NCI-H2081 treated with DMSO at 0.1 percent for 48 hours (cell line): ENCODE measurements at places on chromosomes 4 and X.
A peak's percentile ranks its signal among the peaks of the same experiment; 100 is the strongest.

GRCh38 chrX:103710609-103711008 lies at the start of gene TMEM31:
Gene TMEM31 (plus strand): TSS chrX:103710909. CDS start chrX:103712259, 1,350 bp downstream.
- DNase-seq = no peak

DNA sequence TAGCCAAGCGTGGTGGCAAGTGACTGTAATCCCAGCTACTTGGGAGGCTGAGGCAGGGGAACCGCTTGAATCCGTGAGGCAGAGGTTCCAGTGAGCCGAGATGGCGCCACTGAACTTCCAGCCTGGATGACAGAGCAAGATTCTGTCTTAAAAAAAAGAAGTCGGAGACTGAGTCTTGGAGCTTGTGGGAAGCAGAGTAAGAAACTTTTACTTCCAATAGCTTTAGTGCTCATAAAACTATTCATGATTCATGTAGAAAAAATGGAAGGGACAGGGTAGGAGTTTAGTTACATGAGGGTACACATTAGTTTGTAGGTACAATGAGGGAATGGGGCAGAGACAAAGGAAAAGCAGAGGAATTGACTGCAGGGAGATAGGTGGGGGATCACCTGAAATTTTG lies 19.3 kb downstream of the RAP2C start:
- no peak for DNase-seq

DNA sequence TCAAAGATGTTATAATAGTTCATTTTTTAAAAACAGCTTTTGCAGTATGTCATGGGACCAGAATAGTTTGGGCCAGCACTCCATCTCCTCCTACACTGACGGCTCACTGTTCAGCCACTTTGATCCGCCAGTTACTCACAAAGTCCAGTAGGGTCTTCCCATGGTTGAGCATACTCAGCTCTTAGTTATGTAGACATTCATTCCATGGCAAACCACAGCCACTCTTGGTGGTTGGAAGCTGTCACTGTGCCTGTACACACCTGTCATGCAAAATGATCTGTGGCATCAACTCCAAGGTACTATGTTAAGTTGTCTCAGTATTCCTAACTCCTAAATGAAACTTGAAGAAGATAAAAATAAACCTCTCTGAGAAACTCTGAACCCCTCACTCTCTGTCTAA lies 127.2 kb downstream of the NR3C2 start:
- no peak for DNase-seq

DNA sequence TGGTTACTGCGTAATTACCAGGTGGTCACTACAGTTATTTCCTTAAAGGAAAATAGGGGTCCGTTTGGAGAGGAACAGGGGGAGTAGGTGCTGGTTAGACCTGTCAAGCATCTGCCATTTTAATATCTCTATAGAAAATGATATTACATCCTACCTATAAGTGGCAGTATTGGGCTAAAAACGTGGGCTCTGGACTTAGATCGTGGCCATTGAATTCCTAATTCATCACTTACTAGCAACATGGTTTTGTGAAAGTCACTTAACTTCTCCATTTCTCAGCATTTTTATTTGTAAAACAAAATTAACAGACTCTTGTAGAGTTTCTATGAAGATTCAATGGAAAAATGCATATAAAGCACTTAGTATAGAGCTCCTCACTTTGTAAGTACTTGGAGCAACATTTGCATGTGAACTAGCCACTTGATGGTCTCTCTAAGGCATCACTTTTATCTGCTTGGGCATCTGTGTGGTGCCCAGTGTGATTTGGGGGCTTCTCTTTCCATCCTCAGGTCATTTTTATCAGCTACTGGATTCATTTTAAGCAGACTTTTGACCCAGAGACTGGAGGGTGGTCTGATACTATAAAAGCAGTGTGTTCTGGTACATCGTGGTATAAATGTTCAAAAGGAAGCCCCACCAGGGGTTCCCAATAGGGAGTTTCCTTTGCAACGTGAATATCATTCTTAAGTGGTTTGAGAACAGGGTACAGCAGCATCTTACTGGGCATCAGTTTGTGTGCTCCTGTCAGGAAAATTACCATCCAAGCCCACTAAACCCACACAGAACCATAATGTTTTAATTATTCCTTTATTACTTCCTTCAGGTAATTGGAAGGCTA lies 42.7 kb upstream of the RASSF6 start:
- peak; percentile 36 for DNase-seq

GRCh38 chrX:6959006-6959405 lies 188.5 kb upstream of the STS start:
- no peak for DNase-seq

GRCh38 chr4:124055896-124056295 lies 656.6 kb downstream of the ANKRD50 start:
- no peak for DNase-seq

- DNase-seq = no peak
Observed at GRCh38 chrX:153735274-153735673, 10.6 kb downstream of the ABCD1 start.

GRCh38 chr4:924107-925096 lies 7.7 kb downstream of the GAK start:
- DNase-seq = no peak

DNA sequence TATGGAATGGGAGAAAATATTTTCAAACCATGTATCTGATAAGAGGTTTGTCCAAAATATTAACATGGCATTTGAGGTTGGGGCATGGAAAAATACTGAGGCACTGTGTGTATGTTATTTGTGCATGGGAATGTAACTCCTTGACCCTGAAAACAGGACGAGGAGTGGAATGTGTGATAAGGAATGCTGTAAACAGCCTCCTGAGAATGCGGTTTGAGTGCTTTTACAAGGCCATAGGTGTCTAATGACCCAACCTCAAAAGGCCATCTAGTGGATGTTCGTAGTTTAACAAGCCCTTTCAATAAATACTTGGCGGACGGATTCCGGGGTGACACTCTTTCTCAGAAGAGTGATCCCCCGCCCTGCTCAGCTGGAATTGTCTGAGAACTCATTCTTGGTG lies 162.9 kb upstream of the USP9X start:
- no peak for DNase-seq

- DNase-seq = no peak
Observed at GRCh38 chrX:40304115-40304514, 206.4 kb upstream of the BCOR start.

GRCh38 chrX:37350034-37350365 lies 836 bp downstream of the PRRG1 start:
- no peak for DNase-seq

GRCh38 chr4:172751550-172751949 lies 417.1 kb upstream of the GALNT7 start:
- no peak for DNase-seq

DNA sequence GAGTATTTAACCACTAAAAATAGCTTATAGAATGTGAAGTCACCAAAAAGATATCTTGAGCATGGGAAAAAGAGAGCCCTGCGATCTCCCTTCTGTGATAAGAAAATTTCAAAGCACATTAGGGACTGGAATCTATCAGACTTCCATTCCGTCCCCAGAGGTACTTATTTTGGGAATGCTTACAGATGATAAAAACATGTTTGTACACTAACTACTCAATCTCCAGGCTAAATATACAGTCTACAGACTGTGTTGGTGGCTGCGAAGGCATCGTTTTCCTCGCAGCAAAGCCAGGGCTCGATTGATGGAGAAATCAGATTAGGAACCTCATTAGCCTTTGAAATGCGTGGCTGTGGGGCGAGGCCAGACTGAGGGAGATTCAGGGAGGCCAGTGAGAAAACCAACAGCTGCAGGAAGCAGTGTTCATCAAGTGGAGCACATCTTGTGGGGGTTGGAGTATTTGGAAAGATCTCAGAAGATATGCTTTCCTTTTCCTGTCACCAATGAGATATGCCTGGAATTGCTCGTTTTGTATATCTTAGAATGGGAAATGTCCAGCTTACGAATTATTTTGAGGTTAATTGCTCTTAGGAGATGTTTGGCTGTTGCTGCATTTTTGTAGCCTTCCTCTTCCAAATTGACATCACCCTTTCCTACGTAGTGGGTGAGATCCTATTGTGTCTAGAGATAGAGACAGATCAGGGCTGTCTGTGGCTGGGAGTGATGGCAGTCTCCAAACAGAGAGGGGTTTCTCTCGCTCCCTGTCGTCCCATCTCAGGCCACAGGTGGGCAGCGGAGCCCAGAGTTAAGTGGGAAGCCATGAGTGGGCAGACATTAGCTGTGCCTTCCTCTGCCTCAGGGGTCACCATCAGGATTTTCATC lies 224.9 kb upstream of the FAT1 start:
- DNase-seq = no peak

DNA sequence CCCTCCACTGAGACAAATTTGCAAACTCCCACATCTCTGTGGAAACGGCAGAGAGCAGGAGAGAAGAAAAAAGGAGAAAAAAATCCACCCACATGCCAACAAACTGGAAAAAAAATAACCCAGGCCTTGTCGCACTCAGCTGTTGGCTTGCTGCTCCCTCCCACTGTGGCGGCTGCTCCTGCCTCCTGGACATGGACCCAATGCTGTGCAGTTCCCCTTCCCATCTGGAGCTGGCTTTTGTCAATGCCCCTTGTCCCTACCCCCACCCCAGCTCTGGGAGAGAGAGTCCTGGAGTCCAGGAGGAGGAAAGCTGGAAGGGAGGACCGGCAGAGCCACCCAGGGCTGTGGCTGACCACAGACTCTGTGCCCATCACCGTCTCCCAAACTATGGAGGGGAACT lies 50.8 kb upstream of the IQSEC2 start:
- DNase-seq = no peak

DNA sequence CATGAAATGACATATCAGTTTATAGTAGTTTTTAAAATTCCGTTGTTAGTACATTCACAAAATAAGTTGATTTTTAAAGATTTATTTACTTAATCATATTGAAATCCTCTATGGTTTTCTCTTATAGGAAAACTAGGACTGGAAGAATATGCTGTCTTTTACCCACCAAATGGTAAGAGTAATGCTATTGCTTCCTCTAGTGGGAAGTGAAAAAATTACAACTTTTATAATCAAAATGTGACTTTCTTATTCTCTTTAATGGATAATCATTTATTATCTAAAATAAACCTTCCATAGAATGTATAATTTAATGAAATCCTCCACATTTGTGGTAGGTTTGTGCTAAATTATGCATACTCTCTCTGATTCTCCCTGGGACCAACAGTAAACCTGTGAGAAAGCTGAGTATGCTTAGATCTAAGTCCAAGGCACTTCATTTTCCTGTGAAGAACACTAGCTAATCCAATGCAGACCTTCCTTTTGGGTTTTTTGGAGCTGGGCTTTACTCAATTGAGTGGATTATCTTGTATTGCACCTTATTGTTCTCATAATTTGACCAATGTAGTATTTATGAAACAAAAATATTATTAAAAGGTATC lies 136.2 kb downstream of the TBC1D19 start:
- peak; percentile 15 for DNase-seq

GRCh38 chrX:13966793-13967125 lies 62.9 kb downstream of the GEMIN8 start:
- DNase-seq = no peak

GRCh38 chr4:119227690-119228089 lies 15.2 kb downstream of the USP53 start:
- DNase-seq = no peak

DNA sequence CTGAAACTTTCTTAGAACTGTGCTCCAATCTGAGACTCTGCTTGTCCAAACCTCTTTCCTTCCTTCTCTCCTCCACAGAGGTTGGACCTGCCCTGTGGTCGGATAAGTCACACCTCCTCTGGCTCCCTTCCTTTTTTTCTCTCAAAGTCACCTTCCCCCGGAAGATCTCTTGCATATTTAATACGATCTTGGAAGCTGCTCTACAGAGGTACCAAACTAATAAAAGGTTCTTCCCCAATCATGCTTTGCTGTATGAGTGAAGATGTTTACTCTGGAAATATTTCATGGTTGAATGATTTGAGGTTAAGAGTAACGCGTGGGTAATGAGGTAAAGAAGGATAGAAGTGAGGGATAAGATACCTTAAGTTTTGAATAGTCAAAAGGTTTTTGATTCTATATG lies 166.0 kb downstream of the ATG4A start:
- no peak for DNase-seq

GRCh38 chr4:112516066-112516470 lies at the start of gene NEUROG2:
Gene NEUROG2 (minus strand): TSS chr4:112516180. CDS start chr4:112515475, 705 bp downstream.
- DNase-seq = no peak

- DNase-seq = no peak
Observed at GRCh38 chr4:18869166-18869565, 847.6 kb upstream of the LCORL start.

DNA sequence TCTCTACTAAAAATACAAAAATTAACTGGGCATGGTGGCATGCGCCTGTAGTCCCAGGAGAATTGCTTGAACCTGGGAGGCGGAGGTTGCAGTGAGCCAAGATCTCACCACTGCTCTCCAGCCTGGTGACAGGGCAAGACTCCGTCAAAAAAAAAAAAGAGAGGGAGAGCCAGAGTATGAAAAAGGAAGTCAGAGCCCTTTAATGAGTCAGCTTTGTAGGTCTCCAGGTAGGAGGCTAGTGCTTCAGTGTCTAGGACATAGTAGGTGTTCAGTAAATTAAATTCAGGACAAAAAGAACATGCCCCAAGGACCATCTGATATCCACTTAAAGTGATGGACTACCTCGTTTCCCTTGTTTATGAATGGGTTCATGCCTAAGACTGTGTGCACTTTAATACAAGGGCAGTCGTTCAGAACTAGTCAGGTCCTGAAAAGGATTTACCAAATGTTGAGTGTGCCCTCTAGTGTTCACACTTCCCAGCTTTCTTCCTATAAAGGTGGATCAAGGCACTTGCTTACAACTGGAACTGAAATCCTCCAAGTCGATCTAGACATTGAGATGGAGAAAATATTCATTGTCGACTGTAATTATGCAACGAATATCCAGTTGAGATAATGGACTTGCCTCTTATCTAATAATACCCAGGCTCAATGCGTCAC lies 29.0 kb downstream of the F9 start:
- no peak for DNase-seq

DNA sequence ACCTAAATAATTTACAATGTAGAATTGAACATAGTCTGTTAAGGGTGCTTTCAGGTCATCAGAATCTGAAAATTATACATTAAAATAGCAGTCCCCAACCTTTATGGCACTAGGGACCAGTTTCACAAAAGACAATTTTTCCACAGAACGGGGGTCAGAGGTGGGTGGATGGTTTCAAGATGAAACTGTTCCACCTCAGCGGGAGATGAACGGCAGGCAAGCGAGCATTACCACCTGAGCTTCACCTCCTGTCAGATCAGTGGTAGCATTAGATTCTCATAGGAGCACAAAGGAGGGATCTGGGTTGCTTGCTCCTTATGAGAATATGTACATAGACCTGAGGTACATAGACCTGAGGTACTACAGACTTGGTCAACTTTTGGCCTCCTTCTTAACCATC lies 29.0 kb downstream of the LRBA start:
- no peak for DNase-seq
